ENCODE measurements at places on chromosomes 12 and 14.

DNA sequence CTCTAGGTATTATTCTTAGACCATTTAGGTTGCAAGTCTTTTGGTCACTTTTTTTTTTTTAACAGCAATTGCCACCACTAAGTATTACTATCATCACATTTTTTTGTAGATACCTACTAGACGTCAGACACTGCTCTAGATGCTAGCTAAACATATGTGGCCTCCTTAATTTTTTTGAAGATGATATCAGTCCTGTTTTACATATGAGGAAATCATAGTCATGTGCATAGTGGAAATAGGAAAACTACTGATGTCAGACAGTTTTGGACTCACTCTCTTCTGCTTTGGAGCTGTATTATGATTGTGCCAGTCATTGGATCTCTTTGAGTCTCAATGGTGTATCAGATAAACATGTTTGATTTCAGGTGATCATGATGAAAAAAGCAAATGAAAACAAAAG lies 304.3 kb downstream of the DIO2 start:
- no peak for DNase-seq
- H3K27me3 ChIP-seq: no peaks in the 10 kb centered on the region
- no peaks in the 10 kb centered on the region for H3K4me1 ChIP-seq
- no peak overlapping the region for H3K4me3 ChIP-seq
- H3K27ac ChIP-seq: no peak overlapping the region
- H3K36me3 ChIP-seq: no peaks in the 10 kb centered on the region

GRCh38 chr14:65506801-65507200 lies 94.3 kb downstream of the FUT8 start:
- no peak for DNase-seq
- peaks cover 58% of the 10 kb centered on the region for H3K4me1 ChIP-seq
- H3K36me3 ChIP-seq: peaks cover 25% of the 10 kb centered on the region
- no peak overlapping the region for H3K4me3 ChIP-seq

DNA sequence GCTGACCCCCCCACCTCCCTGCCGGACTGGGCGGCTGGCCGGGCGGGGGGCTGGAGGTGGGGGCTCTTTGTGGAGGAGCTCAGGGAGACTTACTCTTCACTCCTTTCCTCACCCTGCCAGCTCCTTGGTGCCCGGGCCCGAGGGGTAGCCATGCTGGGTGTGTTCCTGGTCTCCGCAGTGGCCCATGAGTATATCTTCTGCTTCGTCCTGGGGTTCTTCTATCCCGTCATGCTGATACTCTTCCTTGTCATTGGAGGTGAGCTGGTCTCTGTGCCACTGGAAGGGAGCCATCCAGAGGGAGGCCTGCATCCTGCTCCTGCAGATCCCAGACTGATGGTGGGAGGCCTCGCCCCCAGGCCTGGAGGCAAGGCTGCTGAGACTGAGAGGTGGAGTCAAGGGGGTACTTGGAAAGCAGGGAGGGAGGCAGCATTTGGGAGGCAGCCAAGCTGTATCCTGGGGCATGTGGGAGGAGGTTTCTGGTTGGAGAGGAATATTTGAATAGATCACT lies 19.7 kb downstream of the SOAT2 start:
- DNase-seq: no peak
- H3K27ac ChIP-seq: no peak overlapping the region
- no peaks in the 10 kb centered on the region for H3K4me1 ChIP-seq
- peaks cover 17% of the 10 kb centered on the region for H3K27me3 ChIP-seq
- no peak overlapping the region for H3K4me3 ChIP-seq

DNA sequence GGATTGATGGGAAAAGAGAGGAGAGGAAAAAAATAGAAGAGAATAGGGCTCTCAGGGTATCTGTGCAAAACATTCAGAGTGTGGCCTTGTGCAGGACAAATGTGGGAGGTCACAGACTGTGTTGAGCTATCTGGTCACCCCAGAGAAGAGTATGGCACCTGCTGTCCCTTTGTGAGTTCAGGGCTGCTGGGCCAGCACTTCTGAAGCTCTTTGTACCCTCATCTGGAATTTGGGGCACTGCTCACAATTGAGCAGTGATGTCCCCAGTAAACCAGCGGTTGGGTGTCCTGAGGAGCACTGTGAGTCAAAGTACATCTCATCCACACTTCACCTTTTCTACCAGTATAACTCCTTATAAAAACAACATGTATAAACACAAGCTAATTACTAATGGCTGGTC lies 2.6 kb upstream of the KRT81 start:
- no peak for DNase-seq
- no peaks in the 10 kb centered on the region for H3K4me1 ChIP-seq
- H3K27me3 ChIP-seq: peaks cover 39% of the 10 kb centered on the region
- H3K36me3 ChIP-seq: no peaks in the 10 kb centered on the region
- H3K27ac ChIP-seq: no peak overlapping the region

GRCh38 chr14:100467939-100468338 lies 119.3 kb downstream of the BEGAIN start:
- H3K4me3 ChIP-seq: no peak overlapping the region
- no peak overlapping the region for H3K27ac ChIP-seq
- no peak for DNase-seq
- peaks cover 9% of the 10 kb centered on the region for H3K27me3 ChIP-seq

DNA sequence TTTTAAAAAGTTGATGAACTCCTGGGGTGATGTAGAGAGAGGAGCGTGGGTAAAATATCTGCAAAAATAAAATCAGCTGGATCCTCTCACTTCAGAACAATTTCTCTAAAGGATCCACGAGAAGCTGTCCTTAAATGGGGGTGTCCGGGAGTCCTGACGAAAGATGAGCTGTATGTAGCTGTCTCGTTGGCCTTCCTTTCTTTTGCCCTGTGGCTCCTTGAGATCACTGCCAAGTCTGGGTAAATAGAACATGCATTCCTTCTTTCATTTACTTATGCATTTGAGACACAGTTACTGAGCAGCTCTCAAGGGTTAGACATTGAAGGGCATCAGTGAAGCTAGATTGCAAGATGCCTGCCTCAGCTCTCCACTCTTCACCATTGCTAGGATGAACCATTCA lies 35.2 kb upstream of the TXNRD1 start:
- DNase-seq: no peak
- H3K27me3 ChIP-seq: no peaks in the 10 kb centered on the region
- H3K4me1 ChIP-seq: peaks cover 15% of the 10 kb centered on the region
- H3K36me3 ChIP-seq: no peaks in the 10 kb centered on the region
- H3K4me3 ChIP-seq: no peak overlapping the region

- H3K4me3 ChIP-seq: peak overlapping the region; percentile 4
- DNase-seq: no peak
- H3K27me3 ChIP-seq: no peaks in the 10 kb centered on the region
- H3K4me1 ChIP-seq: peaks cover 50% of the 10 kb centered on the region
- no peaks in the 10 kb centered on the region for H3K36me3 ChIP-seq
Observed at GRCh38 chr12:24751181-24751580, 197.7 kb downstream of the BCAT1 start.

DNA sequence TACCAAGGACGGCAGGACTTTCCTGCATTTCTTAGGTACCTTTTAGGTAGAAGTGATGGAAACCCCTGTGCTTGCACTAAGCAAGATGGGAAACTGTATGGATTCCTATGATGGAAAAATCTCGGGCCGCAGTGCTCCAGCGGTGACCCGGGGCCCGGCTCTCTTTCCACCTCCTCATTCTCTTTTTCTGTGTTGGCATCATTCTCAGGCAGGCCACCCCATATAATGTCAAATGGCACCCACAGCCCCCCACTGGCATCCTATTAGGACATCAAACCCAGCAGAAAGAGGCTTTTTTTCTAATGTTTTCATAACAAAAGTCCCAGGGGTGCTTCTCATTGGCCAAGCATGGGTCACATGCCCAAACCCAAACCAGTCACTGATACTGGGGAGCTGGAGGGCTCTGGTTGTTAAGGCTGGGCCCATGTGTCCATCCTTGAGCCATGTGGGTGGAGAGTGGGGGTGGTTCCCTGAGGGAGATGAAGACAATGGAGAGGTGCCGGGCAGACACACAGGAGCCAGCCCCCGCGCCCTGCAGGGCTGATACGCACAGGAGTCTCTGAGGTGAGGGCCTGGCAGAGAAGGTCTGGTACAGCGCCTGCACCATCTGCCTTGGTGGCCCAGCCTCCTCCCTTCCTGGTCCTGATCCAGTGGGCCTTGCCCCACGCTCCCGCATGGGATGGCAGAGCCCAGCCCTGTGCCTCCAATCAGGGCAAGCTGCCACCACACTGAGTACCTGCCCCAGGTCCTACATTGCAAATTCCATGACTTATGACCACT lies 142.1 kb downstream of the CALM1 start:
- no peak overlapping the region for H3K4me3 ChIP-seq
- no peaks in the 10 kb centered on the region for H3K4me1 ChIP-seq
- no peak for DNase-seq
- no peaks in the 10 kb centered on the region for H3K27me3 ChIP-seq
- H3K27ac ChIP-seq: no peak overlapping the region

DNA sequence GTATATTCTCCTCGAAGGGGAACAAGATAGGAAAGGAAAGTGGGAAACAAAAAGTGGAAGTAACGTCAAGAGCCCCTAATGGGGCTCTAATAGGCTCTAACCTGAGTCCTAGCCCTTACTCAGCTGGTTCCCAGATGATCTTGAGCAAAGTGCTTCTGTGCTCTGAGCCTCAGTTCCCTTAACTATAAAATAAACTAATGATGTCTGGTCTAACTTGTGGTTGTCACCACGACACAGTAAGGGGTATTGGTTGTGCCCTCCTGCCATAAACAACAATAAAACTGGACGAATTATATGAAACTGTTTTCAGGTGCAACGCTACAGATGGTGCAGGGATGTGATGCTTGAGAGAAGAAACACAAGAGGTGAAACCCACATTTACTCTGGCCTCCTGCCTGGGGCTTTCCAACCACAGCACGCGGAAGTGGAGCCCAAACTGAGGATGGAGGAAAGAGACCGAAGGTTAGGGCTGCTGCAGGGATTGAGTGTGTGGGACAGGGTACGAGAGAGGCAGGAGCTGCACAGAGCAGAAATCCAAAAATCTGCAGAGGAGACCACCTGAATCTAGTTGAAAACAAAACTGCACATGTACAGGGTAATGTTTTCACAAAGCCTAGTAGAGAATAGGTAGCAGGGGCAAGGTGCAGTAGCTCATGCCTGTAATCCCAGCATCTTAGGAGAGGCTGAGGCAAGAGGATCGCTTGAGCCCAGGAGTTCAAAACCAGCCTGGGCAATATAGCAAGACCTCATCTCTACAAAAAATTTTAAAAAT lies 45.6 kb upstream of the BCL2L14 start:
- peak overlapping the region; percentile 32 for H3K4me3 ChIP-seq
- DNase-seq: peak; percentile 59
- no peaks in the 10 kb centered on the region for H3K27me3 ChIP-seq

- no peaks in the 10 kb centered on the region for H3K27me3 ChIP-seq
- no peaks in the 10 kb centered on the region for H3K4me1 ChIP-seq
- no peak overlapping the region for H3K27ac ChIP-seq
- DNase-seq: no peak
Observed at GRCh38 chr14:77882636-77883035, 82.7 kb downstream of the ADCK1 start.

DNA sequence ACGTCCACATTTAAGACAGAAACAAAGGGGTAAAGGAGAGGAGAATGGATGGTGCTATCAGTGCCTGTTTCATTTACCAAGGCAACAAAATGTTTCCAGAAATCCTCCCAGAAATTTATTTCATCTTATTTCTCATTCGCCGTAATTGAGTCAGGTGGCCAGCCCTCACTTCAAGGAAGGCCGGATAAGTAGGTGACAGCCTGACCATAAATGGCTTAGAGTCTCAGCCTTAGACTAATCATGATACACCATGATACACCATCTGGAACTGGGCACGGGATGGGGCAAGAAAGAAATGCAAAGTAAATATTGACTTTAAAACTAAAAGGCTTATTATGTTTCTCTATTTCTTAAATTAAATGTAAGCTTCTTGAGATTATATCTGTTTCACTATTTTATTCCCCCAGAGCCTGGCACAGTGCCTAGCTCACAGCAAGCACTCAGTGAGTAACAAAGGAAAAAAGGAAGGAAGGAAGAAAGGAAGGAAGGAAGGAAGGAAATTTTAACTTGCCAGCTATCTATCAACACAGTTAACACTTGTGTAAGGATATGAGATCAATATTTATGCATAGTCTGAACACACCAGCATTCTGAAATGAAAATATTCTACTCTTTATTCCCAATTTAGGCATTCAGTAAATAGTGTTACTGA lies 106.1 kb upstream of the FSCB start:
- no peaks in the 10 kb centered on the region for H3K4me1 ChIP-seq
- H3K4me3 ChIP-seq: no peak overlapping the region
- no peak overlapping the region for H3K27ac ChIP-seq
- H3K36me3 ChIP-seq: no peaks in the 10 kb centered on the region
- no peaks in the 10 kb centered on the region for H3K27me3 ChIP-seq
- no peak for DNase-seq

- DNase-seq: no peak
- H3K27ac ChIP-seq: no peak overlapping the region
- no peaks in the 10 kb centered on the region for H3K36me3 ChIP-seq
- H3K4me3 ChIP-seq: no peak overlapping the region
- no peaks in the 10 kb centered on the region for H3K27me3 ChIP-seq
- no peaks in the 10 kb centered on the region for H3K4me1 ChIP-seq
Observed at GRCh38 chr12:85156569-85156968, 120.4 kb downstream of the LRRIQ1 start.

- no peak for DNase-seq
- H3K4me3 ChIP-seq: no peak overlapping the region
- H3K4me1 ChIP-seq: no peaks in the 10 kb centered on the region
- no peaks in the 10 kb centered on the region for H3K27me3 ChIP-seq
Observed at GRCh38 chr12:18443768-18444437, 182.6 kb downstream of the PIK3C2G start.

DNA sequence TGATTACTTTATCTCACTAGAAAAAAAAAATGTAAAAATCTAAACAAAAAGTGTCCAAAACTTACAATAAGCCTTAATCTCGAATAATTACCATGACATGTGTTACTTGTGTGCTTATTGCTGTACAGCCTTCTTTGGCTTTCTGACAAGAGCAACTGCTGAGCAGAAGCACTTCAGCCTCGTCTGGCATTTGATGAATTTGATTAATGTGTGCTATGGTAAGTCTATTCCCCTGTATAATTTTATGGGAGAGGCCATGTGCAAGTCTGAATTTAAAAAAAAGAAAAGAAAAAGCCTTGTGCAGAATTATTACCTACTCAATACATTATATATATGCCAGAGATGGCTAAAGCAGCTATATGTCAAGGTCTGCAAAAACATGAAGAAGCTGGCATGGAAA lies 113.9 kb downstream of the AEBP2 start:
- H3K4me3 ChIP-seq: no peak overlapping the region
- peaks cover 4% of the 10 kb centered on the region for H3K36me3 ChIP-seq
- no peaks in the 10 kb centered on the region for H3K27me3 ChIP-seq
